ENCODE measurements at places on chromosomes 2 and 18.

- DNase-seq, result no peak
Observed at GRCh38 chr2:204205082-204205481, 268.5 kb downstream of the ICOS start.

GRCh38 chr2:190636361-190636760 lies 12.5 kb upstream of the NAB1 start:
- DNase-seq, result no peak

DNA sequence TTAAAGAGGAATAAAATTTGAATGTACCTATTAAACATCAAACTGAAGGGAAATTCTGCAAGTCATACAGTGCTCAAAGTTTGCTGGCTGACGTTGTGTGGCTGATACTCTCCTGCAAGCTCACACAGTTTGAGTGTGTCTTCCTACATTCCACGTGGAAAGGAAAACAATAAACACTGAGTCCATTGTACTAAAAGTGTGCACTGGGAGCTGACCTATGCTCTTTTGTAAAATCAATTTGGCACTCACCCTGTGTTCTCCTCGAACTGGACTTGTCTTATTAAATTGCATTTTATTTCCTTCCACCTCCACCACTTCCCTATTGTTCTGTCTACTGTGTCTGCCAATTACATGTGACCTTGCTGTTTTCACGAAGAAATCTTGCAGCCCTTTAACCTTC lies 458.0 kb downstream of the CPS1 start:
- no peak for DNase-seq

DNA sequence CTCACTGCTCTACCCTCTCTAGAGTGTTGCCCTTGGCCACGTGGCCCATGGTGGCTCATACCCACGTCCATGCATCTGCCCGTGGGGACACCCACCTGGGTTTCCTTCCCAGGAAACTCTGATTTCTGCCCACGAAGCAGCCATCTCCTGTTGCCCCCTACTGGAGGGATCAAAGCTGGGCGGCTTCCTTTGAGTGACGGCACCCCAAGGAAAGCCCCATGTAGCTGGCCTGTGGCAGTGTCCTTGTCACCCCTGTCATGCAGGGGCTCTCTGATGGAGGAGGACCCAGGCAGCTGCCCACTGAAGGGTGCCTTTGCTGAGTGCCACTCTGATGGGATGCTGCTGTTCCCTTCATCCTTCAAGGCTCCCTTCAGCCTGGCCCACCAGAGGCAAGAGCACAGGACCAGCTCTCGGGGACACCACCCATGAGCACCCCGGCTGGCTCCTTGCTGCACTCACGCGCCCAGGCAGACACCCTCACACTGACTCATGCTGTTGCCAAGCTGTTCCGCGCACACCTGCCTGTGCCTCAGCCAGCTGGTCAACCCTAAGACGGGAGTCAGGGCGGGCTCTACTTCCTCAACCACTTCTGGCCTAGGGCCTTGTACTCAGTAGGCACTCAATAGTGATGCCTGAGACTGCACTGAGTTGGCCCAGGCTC lies 101.1 kb downstream of the CTIF start:
- DNase-seq, result no peak

DNA sequence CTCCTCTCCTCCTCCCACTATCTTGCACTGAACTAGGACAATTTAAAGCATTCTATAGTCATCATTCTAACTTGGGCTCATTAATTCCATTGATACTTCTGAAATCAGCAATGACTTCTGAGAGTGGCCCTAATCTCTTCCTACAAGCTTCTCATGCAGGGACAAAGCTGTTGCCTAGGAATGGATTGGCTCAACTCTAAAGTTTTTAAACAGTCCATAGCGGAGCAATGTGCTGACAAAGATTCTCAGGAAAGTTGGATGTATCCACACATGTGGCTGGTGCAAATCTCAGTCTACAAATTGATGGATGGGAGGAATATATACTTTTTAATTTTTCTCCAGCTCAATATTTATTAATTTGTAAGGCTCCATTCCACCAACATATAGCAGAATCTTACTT lies 388.9 kb downstream of the SETBP1 start:
- no peak for DNase-seq

DNA sequence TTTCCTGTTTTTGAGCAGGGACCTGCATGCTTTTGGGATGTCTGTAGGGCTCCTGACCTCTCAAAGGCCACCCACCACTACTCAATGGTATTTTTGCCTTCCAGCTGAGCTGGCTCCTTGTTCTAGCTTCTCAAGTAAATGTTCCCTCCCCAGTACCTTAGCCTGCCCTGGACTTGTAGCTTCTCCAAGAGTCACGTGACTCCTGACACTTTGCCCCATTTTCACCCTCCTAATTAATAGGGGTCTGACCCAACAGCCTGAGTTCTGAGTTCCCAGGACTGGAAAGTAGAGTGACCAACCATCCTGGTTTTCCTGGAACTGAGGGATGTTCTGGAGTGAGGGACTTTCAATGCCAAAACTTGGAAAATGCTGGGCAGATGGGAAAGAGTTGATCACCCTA lies 4.0 kb downstream of the LBX2 start:
- DNase-seq, result no peak

- no peak for DNase-seq
Observed at GRCh38 chr18:59551902-59552635, 145.2 kb downstream of the CCBE1 start.

GRCh38 chr2:194674043-194674442 lies 983.0 kb upstream of the SLC39A10 start:
- no peak for DNase-seq

DNA sequence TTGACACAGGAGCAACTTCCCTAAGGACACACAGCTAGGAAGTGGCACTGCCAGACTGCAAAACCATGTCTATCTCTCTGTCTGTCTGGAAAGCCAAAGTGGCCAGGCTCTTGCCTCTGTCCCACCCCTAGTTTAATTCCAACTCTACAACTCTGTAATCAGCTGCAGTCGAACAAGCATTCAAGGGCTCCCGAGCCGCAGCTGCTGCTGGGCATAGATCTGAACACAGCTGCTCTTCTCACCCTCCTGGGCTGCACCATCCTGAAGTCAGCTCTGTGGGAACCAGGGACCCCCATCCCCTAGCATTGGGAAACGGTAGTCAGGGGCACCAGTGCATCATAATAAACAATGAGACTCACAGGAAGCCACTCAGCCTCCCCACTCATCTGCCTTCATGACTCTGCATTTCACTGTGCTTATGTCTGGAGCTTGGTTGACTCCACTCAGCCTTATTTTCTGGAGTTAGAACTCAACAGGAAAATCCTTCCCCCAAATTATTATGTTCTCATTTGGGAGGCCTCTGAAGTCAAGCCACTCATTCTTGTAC lies 44.4 kb upstream of the TMEM163 start:
- DNase-seq, result no peak

- no peak for DNase-seq
Observed at GRCh38 chr2:105771836-105772235, 27.1 kb downstream of the NCK2 start.

GRCh38 chr2:197183355-197183754 lies 127.2 kb downstream of the ANKRD44 start:
- no peak for DNase-seq

DNA sequence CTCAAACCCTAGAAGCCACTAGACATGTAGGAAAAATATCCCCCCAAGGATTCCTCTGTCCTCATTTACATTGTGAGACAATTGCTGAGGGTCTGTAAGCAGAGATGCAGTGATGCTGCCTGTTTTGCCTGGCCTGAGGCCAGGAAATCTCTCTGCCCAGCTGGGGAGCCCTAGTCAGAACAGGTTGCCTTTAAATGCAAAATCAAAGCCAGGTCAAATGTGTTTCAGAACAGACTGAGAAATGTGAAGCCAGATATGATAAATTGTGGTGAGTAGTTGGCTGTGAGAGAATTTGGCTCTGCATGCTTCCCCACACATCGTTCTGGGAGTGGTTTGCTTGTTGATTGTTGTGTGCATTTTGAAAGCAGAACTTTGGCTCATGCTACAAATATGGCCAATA lies 38.4 kb upstream of the NXPH2 start:
- no peak for DNase-seq

GRCh38 chr18:55109818-55110414 lies 150.7 kb upstream of the CCDC68 start:
- DNase-seq, result no peak
